ENCODE measurements at places on chromosomes 3 and 15. TPM values are rescaled to one million over a fixed set of nuclear protein-coding genes. Genes with fewer than 3 reads are reported as not detected.

SPTBN5 gene
- total RNA-seq = 2.2 TPM

TLR9 gene
- total RNA-seq = not detected

SLC12A8 gene
- 9.0 TPM for total RNA-seq

MYRIP gene
- 3.7 TPM for total RNA-seq

TYRO3 gene
- total RNA-seq = 12.9 TPM

LNP1 gene
- total RNA-seq = 6.3 TPM

PCYT1A gene
- total RNA-seq = 65.0 TPM

CCR3 gene
- total RNA-seq = 0.51 TPM

TSC22D2 gene
- 29.2 TPM for total RNA-seq

MOBP gene
- total RNA-seq = not detected

SLC9A9 gene
- total RNA-seq = 28.4 TPM

TRH gene
- 0.62 TPM for total RNA-seq

HCN4 gene
- total RNA-seq = not detected

IL5RA gene
- 0.31 TPM for total RNA-seq

FOXB1 gene
- not detected for total RNA-seq

TMCO5A gene
- not detected for total RNA-seq

DNA sequence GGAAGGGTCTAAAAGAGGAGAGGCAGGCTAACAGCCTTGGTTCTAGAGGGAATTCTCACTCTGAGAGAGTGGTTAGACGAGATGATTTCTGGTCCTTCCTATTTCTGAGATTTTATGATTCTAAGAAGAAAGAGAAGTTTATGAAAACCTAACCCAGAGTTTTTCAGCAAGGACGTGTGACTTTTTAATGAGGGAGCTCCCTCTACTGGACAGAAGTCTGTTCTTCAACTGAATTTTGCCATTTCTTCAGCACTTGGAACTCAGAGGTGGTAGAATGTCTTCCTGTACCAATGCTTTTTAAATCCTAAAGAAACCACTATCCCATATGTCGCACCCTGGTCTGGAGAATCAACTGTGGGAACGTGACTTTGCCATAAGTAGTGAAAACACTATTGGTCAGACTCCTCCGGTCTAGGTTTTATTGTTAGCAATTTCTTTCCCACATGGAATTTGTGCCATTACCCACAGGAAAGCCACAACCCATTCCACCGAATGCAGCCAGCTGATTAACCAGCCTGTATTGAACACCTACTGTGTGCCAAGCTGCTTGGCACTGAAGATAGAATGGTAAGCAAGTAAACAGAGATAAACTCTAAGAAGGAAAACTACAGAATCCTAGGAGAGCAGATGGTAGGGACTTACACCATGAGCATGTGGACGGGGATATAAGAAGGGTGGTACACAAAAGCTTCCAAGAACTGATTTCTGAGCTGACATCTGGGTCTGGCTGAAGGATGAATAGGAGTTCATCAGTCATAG, 199.5 kb upstream of the LMCD1 start:
- peak; percentile 81 for DNase-seq

GRCh38 chr3:170162630-170163029, 18.9 kb downstream of the PHC3 start:
- DNase-seq = no peak

DNA sequence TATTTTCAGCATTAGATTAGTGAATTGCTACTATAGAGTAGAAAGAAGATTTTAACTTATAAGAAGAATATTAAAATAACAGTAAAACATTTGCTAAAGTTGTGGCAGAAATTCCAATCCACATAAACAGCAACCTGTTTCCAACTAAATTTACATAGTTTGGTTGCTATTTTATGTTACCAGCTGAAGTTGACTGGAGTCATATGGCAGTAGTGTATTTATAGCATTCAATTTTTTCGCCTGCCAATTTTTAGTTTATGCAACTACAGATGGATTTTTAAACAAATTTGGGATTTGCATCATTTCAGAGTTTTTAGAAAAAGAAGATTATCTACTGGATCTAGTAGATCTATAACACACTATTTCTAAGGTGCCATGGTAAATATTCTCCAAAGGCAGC, 332.5 kb upstream of the BCHE start:
- DNase-seq = no peak

DNA sequence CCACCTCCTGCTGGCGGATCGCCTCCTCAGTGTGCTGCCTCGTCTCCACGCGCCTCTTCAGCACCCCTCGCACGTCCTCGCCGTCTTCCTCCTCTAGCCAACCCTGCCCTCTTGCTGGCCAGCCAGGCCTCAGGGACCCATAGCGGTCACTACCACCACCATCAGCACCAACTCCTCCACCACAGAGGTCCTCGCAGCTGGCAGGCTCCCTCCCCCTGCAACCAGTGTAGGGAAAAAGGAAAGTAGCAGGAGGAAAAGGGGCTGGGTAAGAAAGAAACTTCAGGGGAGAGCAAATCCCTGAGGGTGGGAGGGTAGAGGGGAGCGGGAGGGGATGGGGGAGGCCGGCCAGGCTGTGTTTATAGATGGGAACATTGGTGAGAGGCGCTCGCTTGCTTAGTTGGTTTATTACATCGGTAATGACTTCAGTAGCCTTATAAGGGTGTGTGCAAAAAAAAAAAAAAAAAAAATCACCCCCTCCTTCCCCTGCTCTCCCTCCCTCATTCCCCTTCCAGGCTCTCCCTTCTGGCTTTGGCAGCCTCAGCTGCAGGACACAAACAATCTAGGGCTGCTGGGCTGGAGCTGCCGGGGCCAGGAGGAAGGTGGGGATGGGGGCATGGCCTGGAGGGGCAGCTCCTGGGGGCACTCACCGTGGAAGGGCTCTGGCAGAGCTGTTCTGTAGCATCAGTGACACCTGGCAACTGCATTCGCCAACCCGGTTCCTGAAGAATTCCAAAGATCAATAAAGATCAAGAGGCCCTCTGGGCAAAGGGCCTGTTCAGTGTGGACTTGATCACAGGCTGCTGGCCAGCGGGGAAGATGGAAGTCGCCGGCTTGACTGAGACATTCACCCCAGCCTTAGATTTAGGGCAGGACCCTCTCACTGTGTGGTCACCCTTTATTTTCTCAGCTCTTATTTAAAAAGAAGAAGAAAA, 116.2 kb upstream of the HACD2 start:
- no peak for DNase-seq

DNA sequence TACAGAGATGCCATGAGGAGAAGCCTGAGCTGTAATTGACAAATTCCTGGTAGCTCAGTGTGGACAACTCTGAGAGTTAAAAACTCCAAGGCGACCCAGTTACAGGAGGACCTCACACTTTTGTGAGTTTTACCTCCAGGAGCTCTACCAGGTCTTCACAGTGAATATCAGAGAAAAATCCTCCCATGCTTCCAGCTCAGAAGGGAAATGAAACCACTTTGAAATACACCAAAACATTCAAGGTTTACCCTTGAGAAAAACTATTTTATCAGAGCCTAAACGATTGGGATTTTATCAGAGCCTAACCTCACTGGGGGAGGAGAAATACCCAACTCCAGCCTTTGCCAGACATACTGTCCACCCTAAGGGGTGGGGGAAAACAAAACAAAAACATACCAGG, 52.4 kb downstream of the MCCC1 start:
- DNase-seq = no peak

- DNase-seq = no peak
Observed at GRCh38 chr3:13046569-13047274, 26.5 kb downstream of the IQSEC1 start.

GRCh38 chr15:90606641-90607040, 76.9 kb downstream of the CRTC3 start:
- no peak for DNase-seq

- peak; percentile 56 for DNase-seq
Observed at GRCh38 chr15:45199136-45199810, 11.5 kb upstream of the SHF start.

- no peak for DNase-seq
Observed at GRCh38 chr15:91468871-91469580, 369.0 kb downstream of the SV2B start.

DNA sequence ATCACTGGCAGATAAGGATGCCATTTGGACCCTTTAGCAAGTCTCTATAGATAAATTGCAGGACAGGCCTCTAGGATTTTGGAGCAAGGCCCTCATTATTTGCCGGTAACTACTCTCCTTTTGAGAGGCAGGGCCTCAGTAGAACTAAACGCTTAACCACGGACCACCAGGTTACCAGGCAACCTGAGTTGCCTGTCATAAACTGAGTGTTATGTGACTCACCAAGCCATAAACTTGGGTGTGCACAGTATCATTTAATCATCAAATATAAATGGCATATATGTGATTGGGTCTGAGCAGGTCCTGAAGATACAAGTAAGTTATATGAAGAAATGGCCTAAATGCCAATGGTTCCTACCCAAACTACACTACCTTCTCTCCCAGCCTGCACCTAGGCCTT, 93.2 kb downstream of the BCHE start:
- DNase-seq = no peak

GRCh38 chr15:92393071-92393979, at the start of gene ST8SIA2:
Gene ST8SIA2 (plus strand): TSS chr15:92393881. CDS start chr15:92394065, 184 bp downstream.
- DNase-seq = peak; percentile 86

DNA sequence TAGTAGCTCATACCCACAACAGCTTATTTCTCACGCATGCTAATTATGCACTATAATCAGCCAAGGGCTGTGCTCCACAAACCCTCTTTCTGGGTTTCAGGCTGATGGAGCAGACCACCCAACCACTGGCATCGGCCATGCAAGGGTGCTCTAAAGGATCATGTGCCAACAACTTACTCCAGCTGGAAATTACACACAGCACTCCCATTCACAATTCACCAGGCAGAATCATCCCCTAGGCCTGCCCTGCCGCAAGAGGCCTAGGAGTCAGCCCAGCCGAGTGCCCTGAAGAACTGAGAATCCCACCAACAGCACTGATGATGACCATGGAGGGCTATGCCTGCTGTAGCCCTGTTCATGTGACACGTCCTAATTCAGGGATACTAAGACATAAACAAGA, 216.2 kb upstream of the CHRNA7 start:
- DNase-seq = no peak

DNA sequence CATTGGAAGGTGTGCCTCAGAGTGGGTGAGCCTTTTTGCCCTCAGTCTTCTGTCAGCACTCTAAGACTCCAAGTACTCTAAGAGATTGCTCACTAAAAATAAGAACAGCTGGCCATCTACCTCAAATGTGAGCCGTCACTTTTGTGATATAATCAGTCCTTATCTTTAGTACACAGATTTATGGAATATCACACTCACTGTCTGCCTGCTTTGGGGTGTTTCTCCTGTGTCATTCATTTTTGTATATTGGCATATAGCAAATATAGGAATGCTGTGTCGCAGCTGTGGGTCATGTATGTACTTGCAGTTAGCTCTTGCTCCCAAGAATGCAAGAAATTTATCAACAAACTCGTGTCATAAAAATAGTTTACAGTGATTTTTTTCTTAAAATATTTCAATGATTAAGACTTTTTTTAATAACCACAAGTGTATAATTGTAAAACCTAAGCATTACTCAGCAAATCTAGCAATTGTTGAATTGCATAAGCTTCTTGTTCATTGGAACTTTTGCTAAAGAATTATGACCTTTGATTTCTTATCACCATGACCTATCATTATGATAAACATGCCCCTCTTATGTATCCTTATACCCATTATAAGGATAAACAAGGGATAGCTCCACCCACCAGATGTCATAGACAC, 18.8 kb downstream of the SETD5 start:
- DNase-seq = no peak

Data from tongue (tissue), 3 donors.